Esophagus (tissue), 2 donors: ENCODE measurements at places on chromosomes 7 and 10. TPM values are rescaled to one million over a fixed set of nuclear protein-coding genes. Genes with fewer than 3 reads are reported as not detected.

Gene SFTPA1
- polyA plus RNA-seq = 0.57 TPM

Gene TCAF2
- polyA plus RNA-seq = 6.8 TPM

Gene PLEKHA8
- polyA plus RNA-seq = 2.3 TPM

Gene GNGT1
- polyA plus RNA-seq = not detected

Gene CCDC7
- polyA plus RNA-seq = 0.96 TPM

Gene OPALIN
- polyA plus RNA-seq = not detected

Gene PBLD
- polyA plus RNA-seq = 1.2 TPM

Gene VAX1
- polyA plus RNA-seq = not detected

Gene INMT
- polyA plus RNA-seq = 4.5 TPM

Gene C7orf33
- polyA plus RNA-seq = not detected

Gene GBX1
- not detected for polyA plus RNA-seq

Gene SLC25A28
- 50.1 TPM for polyA plus RNA-seq

Gene WEE2
- polyA plus RNA-seq = not detected

Gene NPTX2
- 0.55 TPM for polyA plus RNA-seq

Gene TFPI2
- polyA plus RNA-seq = 0.39 TPM

Gene BRAF
- 7.6 TPM for polyA plus RNA-seq

Gene UROS
- polyA plus RNA-seq = 16.8 TPM

Gene CASP7
- polyA plus RNA-seq = 8.3 TPM

Gene ACSM6
- polyA plus RNA-seq = not detected

Gene AS3MT
- polyA plus RNA-seq = 2.0 TPM

Gene NRP1
- polyA plus RNA-seq = 4.6 TPM

Gene PTF1A
- not detected for polyA plus RNA-seq

Gene HOXA5
- 3.5 TPM for polyA plus RNA-seq

Gene CLDN15
- polyA plus RNA-seq = 3.7 TPM

Gene CLDN4
- 124 TPM for polyA plus RNA-seq

Gene CDH23
- polyA plus RNA-seq = 3.2 TPM

Gene PON2
- polyA plus RNA-seq = 19.8 TPM

Gene ATOH7
- polyA plus RNA-seq = 0.02 TPM

Gene IDI2
- not detected for polyA plus RNA-seq

Gene CALHM1
- polyA plus RNA-seq = not detected

Gene TLX1
- polyA plus RNA-seq = not detected

Gene RARRES2
- 39.3 TPM for polyA plus RNA-seq

Gene TRIM73
- 1.5 TPM for polyA plus RNA-seq

Gene TUBGCP2
- polyA plus RNA-seq = 49.3 TPM

Gene MEST
- polyA plus RNA-seq = 4.8 TPM

Gene TRUB1
- 4.0 TPM for polyA plus RNA-seq

Gene PILRA
- polyA plus RNA-seq = 1.7 TPM

Gene NACAD
- polyA plus RNA-seq = 0.65 TPM

Gene MEIG1
- not detected for polyA plus RNA-seq

Gene CACNA2D1
- 1.3 TPM for polyA plus RNA-seq

Gene ATP6V0E2
- 5.3 TPM for polyA plus RNA-seq

Gene CRHR2
- 0.04 TPM for polyA plus RNA-seq

Gene LEP
- polyA plus RNA-seq = 0.02 TPM

Gene SHH
- 0.04 TPM for polyA plus RNA-seq
